ENCODE measurements at places on chromosomes 7 and 10. TPM values are rescaled to one million over a fixed set of nuclear protein-coding genes. Genes with fewer than 3 reads are reported as not detected.

Gene ITIH5
- 0.67 TPM for total RNA-seq

Gene CFTR
- 0.04 TPM for total RNA-seq

Gene LIPJ
- total RNA-seq, result not detected

Gene ZNF783
- 3.2 TPM for total RNA-seq

Gene INSIG1
- total RNA-seq, result 91.7 TPM

Gene AKR1D1
- total RNA-seq, result not detected

Gene RPA3
- 59.9 TPM for total RNA-seq

Gene PROSER2
- total RNA-seq, result 15.0 TPM

Gene TSPAN15
- total RNA-seq, result 5.0 TPM

Gene HOXA2
- total RNA-seq, result not detected

Gene PRLHR
- total RNA-seq, result not detected

Gene CPXM2
- 2.9 TPM for total RNA-seq

Gene GTF2I
- total RNA-seq, result 199 TPM

Gene LRRC4
- total RNA-seq, result 5.8 TPM

Gene PTF1A
- total RNA-seq, result 0.48 TPM

Gene NPY4R2
- total RNA-seq, result not detected

Gene FAM25C
- not detected for total RNA-seq

Gene AZGP1
- total RNA-seq, result not detected

Gene SOSTDC1
- total RNA-seq, result not detected

Gene SPDYE5
- not detected for total RNA-seq

Gene CALHM3
- 0.10 TPM for total RNA-seq

Gene TMEM130
- 0.24 TPM for total RNA-seq

Gene SPDYE2B
- total RNA-seq, result not detected

Gene TMEM120A
- total RNA-seq, result 11.0 TPM

Gene ZEB1
- 9.4 TPM for total RNA-seq

Gene MPP7
- 2.1 TPM for total RNA-seq

Gene NXPH1
- 0.37 TPM for total RNA-seq

Gene CDK14
- 28.6 TPM for total RNA-seq

Gene STAG3
- 10.3 TPM for total RNA-seq

Gene LLCFC1
- total RNA-seq, result not detected

Gene PON3
- not detected for total RNA-seq

Gene HHEX
- total RNA-seq, result 7.2 TPM

Gene NRG3
- 0.62 TPM for total RNA-seq

Gene MNX1
- 1.2 TPM for total RNA-seq

Gene SPDYE3
- not detected for total RNA-seq

Gene UTF1
- 8.8 TPM for total RNA-seq

Gene KIN
- 10.6 TPM for total RNA-seq

Gene TMEM26
- total RNA-seq, result 0.04 TPM

Gene GNAI1
- 35.3 TPM for total RNA-seq
